ENCODE measurements at places on chromosomes 7 and 10.

- DNase-seq: no peak
Measured at GRCh38 chr10:116030576-116030975, 242.4 kb downstream of the GFRA1 start.

DNA sequence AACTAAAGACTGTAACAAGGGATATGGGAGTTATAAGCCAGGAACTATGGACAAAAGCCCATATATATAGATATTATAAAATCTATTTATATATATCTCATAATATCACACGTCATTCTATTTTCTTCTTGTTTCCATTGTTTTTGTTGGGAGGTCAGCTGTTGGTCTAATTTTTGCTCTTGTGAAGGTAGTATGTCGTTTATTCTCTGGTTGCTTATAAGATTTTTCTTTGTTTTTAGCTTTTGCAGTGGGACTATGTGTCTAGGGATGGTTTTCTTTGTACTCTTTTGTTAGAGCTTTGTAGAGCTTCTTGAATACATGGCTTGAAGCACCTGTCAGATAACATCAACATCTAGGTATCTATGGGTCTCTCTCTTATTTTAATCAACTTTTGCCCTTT, 14.0 kb downstream of the ARL4A start:
- no peak for DNase-seq

DNA sequence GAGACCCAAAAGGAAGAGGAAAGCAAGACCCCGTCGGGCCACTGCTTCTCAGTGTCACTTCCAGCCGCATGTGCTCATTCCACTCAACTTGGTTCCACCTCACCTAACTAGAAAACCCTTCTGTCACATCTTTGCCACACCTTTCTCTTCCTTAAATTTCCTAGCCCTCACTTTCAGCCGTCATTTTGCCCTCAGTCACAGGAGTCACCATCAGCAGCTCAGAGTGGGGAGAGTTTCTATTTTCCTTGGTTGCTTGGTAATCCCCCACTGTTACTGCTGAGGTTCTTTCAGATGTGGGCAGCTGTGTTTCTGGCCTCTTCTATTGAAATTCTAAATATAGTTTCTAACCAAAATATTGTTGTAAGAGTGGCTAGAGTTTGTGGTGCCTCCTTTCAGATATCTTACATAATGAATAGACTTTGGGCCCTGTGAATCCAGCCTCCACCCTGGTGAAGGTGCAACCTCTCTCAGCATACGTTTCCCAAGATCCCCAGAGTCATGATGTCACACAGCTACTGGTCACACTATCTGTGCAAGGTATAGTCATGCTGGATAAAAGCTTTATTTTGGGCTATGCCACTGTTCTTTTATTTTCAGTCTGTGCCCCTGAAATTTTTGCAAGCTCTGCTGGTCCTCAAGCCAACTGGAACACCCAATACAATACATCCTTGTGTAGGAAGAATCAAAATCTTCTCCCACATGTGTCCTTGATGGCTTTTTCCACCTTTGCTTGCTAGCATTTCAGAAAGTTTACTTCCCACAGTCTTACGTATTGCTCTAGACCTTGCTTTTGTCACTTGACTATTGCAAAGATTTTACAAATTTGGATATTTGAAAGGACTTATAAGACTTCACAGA, 9.2 kb downstream of the AGBL3 start:
- DNase-seq: no peak

GRCh38 chr10:63258920-63259678, 126.0 kb downstream of the NRBF2 start:
- no peak for DNase-seq

- no peak for DNase-seq
Measured at GRCh38 chr7:1103789-1104515, 16.0 kb downstream of the GPER1 start.

DNA sequence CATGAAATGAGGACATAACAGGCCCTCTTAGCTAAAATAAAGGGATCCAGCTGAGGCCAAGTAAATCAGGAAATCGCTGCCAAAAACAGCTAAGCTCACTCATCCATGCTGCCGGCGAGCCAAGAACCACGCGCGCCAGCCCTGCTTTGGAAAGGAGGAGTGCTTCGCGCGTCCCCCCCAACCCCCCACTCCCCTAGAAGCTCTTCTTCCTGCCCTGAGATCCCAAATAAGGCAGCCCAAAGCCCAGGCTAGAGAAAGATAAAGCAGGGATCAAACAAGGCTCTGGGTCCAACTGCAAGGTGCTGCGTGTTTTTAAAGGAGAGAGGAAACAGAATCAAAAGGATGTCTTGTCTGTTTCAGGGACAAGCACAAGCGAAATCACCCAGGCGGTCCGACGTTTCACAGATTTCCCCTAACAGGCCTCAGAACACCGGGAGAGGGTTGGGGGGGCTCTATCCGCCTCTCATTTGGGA, 168.3 kb upstream of the AUTS2 start:
- DNase-seq: no peak

GRCh38 chr10:89217057-89217990, 10.2 kb upstream of the CH25H start:
- DNase-seq: peak; percentile 50

DNA sequence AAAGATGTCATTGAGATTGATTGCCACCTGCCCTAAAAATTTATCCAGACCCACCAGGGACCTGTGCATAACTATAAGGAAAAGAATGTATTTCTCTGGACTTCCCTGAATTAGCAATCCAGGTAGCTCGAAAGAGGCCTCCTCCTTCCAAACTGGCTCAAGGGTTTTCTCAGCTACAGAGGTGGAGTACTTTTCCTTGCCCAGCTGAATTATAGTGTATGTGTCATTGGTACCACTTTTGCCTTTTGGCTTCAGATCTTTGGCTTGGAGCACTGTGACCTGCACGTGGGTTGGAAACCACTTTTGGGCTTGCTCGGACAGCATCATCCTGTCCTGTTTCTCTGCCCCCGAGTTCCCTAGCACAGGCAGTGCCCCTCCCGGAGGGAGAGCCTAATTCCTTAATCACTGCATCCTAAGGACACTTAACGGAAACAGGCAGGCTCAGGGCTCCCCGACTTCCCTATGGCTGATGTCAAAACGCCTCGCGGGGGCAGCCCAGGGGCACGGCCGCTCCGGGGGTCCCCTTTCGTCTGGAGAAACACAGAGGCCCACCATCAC, 825 bp downstream of the RAB11FIP2 start:
- DNase-seq: peak; percentile 66

DNA sequence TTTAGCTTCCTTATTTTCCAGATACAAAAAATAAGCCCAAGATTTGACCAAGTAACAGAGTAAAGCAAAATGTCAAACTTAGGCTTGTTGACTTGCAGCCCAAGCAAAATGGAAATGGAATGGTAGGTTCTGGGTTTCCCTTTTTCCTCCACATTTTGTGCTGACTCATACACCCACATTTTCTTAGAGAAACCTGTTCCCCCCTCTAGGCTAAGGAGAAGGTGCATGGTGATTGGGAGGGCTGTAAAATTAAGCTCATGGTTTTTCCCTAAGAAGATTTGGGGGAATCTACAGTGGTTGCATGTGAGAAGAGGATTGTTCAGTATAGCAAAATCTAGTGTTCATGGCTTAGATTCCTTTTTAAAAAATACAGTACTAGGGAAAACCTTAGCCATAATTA, 127.4 kb downstream of the ARL4A start:
- DNase-seq: no peak

GRCh38 chr7:41592236-41592635, 110.7 kb downstream of the INHBA start:
- DNase-seq: no peak

DNA sequence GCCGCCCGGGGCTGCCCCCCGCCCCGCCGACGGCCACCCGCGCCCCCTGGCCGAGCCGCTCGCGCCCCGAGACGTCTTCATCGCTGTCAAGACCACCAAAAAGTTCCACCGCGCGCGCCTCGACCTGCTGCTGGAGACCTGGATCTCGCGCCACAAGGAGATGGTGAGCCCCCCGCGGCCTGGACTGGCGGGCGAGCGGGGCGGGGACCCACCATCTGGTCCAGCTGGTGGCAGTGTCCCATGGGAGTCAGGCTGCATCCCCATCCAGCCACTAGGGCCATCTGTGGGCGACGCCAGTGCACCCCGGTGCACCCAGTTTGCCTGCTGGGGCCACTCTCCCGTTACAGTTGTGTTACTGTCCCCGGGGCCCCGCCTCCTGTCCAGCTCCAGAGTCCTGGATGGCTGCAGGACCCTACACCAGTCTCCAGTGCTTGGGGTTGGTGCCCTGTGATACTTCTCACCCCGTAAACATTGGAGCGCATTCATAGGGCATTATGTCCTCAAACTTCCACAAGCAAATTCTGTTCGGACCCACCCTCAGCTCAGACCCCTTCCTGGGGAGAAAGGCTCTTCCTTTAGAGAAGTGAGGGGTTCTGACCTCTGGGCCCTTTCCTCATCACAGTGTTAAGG, 672 bp downstream of the LFNG start:
- DNase-seq: peak; percentile 59

- DNase-seq: no peak
Measured at GRCh38 chr10:7301006-7301778, 109.6 kb downstream of the SFMBT2 start.

DNA sequence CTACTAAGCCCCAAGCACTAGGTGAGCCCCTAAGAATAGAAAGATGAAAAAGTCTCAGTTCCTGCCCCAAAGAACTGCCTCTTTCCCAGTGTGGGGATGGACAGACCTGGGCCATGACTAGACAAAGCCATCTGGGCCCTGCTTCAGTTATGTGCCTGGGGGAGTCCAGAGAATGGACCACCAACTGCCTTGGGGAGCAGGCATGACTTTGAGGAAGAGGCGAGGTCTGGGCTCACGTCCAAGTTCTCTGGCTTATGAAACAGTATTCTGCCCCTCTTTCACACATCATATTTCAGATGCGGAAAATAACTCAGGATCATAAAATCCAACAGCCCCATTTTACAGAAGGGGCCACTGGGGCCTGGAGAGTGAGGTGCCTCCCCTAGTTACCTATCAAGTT, 80.3 kb downstream of the PLXNA4 start:
- no peak for DNase-seq

DNA sequence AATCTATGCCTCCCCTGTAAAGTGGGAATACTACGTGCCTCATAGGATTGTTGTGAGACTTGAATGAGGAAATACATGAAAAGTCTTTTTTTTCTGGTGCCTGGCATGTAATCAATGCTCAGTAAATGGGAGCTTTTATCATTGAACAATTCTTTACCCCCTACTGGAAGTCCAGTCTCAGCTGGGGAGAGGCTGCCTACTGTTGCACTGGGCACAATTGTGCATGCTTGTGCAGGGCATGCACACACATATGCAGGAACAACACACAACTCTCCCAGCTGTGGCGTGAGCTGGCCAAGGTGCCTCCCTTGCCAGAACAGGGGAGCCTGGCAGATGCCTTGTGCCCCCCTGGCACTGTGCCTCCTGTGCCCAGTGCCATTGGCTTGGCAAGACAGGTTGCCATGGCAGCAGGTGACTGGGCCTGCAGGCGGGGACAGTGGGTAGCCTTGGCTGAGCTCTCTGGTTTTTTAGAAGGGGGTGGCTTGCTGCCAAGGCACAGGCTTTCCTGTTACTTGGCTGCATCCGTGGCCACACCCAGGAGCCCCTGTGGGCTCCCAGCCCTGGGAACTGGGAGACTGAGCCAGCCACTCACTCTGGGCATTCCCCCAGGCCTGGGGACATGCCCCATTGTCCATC, 16.1 kb upstream of the PALD1 start:
- peak; percentile 84 for DNase-seq

DNA sequence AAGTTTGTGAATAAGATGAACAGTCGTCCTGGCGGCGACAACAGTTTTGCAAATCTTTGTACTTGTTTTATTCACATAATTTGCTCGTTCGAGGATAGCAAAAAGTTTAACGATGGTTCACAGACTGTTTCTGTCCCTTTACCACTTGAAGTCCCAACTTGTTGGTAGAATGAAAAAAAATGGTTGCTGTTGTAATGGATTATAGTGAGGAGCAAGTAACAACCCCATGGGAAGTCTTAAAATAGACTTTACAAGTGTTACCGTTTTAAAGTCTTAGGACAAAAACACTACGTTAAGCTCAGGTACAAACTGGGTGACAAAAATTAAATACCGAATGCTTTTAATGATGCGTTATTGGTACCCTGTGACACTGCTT, 589 bp downstream of the LSM8 start:
- peak; percentile 8 for DNase-seq

DNA sequence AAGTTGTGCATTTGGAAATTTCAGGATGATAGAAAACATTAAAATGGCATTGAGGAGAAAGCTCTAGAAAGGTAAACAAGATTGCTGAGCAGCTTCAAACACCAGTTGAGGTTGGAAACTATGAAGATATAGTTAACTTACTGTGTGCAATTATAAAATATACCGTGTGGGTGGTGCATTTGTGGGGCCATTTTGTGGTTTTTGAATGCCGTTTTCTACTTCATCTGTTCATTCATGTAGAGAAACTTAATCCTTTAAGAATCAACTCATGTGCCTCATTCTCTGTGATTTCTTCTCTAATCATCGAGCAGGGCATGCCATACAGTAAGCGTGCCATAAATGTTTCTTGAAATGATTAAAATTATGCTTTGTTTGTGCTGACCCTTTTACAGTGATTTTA, 232.8 kb upstream of the TEX47 start:
- DNase-seq: no peak

DNA sequence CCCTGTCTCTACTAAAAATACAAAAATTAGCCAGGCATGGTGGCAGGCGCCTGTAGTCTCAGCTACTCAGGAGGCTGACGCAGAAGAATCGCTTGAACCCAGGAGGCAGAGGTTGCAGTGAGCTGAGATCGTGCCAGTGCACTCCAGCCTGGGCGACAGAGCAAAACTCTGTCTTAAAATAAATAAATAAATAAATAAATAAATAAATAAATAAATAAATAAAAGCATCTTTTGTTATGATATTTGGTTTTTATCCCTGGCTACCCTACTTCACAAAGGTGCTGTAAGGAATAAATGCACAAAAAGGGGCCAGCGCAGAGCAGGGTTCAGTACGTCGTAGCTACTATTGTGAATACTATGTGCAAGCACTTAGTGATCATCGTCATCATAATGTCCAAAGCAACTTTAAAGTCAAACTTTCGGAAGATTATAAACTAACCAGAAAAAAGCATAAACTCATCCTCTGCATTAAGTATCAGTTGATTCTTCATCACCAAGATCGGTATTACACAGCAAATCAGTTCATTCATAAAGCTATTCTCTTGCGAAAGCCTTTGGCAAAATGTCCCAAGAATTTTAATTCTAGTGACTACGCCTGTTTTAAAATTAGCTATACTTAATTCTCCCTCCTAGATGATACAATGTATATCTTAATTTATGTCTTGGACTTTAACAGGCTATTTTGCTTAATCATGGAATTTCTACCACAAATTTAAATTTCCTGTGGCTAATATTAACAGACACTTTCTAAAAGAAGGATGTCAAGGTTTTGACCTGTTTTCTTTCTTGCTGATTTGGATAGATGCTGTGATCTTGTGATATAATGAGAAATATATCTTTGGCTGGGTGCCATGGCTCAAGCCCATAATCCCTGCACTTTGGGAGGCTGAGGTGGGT, 7.6 kb upstream of the NFE2L3 start:
- DNase-seq: no peak

GRCh38 chr10:28120043-28120749, 121.3 kb upstream of the ODAD2 start:
- DNase-seq: peak; percentile 59

- no peak for DNase-seq
Measured at GRCh38 chr7:77475181-77475580, 59.0 kb upstream of the GSAP start.

GRCh38 chr7:108049962-108050361, 47.0 kb upstream of the LAMB1 start:
- DNase-seq: no peak
